ENCODE measurements at places on chromosomes 12 and 14.
A peak's percentile ranks its signal among the peaks of the same experiment; 100 is the strongest.

GRCh38 chr12:52149182-52149641 lies 42.6 kb downstream of the KRT80 start:
- DNase-seq: no peak

DNA sequence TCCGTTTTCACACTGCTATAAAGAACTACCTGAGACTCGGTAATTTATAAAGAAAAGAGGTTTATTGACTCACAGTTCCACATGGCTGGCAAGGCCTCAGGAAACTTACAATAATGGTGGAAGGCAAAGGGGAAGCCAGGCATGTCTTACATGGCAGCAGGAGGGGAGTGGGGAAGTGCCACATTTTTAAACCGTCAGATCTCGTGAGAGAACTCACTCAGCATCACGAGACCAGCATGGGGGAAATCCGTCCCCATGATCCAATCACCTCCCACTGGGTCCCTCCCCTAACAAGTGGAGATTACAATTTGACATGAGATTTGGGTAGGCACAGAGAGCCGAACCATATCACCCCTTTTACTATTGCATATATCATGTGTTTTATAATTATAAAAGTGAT lies 2.0 kb upstream of the PIGH start:
- DNase-seq: no peak

GRCh38 chr14:94638961-94639817 lies 27.0 kb downstream of the SERPINA3 start:
- DNase-seq: no peak

- peak; percentile 23 for DNase-seq
Observed at GRCh38 chr12:91926848-91927247, 218.8 kb downstream of the BTG1 start.

DNA sequence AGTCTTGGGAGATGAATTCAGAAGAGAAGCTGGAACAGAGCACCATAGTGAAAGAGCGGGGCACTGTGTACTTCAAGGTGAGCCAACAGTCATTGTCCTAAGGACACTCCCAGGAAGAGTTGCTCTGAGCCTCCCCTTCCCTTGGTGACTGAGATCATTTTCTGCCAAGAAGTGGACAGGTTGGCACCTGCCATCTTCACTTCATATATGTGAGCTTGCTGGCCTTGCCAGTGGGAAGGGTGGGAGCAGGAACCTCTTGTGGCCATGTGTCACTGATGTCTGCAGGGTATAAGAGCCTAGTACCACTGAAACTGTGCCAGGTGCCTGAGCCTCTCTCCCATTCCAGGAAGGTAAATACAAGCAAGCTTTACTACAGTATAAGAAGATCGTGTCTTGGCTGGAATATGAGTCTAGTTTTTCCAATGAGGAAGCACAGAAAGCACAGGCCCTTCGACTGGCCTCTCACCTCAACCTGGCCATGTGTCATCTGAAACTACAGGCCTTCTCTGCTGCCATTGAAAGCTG lies 5.3 kb downstream of the FKBP4 start:
- no peak for DNase-seq

DNA sequence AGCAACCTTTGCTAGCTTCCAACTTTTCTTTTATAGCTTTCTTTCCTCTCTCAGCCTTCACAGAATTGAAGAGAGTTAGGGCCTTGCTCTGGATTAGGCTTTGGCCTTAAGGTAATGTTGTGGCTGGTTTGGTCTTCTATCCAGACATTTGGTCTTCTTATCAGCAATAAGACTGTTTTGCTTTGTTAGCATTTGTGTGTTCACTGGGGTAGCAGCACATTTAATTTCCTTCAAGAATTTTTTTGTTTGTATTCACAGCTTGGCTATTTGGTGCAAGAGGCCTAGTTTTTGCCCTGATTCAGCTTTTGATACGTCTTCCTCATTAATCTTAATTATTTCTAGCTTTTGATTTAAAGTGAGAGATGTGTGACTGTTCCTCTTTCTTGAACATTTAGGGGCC lies 130.8 kb downstream of the RAD51B start:
- DNase-seq: no peak

DNA sequence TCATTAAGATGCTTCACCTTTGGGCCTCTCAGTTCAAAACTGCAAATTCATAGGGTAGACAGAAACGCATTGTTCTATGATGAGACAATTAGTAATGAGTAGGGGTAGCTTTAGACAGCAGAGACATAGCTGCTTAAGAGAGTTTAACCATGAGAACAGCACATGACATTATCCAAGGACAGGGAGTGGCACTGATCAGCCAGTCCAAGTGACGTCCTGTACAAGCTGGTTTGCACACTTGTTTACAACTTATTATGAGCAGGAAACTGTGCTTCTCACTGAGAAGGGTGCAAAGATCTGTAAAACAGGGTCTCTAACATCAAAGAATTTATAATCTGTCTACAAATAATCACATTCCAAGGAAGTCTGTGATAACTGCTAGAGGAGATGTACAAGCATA lies 11.2 kb upstream of the SRSF5 start:
- DNase-seq: peak; percentile 70

DNA sequence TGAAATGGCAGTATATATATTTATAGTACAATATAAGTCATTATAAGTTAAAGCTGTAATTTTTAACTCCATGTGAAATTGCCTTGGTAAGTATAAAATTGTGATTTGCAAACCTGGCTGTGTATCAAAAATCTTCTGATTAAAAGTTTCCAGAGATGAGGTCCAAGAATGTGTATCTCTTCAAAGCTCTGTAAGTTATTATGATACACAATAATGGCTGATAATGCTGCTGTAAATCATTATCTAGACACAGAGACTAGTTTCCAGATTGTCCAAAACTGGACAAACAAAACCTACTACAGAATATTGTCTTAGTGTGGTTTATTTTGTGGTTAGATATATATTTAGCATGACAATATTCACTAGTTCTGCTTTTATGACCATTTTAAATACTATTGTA lies 514.8 kb downstream of the SLC6A15 start:
- DNase-seq: no peak

GRCh38 chr12:127411981-127412380 lies 855.0 kb upstream of the TMEM132C start:
- peak; percentile 64 for DNase-seq

GRCh38 chr14:100317912-100318808 lies 5.0 kb upstream of the SLC25A47 start:
- peak; percentile 58 for DNase-seq

DNA sequence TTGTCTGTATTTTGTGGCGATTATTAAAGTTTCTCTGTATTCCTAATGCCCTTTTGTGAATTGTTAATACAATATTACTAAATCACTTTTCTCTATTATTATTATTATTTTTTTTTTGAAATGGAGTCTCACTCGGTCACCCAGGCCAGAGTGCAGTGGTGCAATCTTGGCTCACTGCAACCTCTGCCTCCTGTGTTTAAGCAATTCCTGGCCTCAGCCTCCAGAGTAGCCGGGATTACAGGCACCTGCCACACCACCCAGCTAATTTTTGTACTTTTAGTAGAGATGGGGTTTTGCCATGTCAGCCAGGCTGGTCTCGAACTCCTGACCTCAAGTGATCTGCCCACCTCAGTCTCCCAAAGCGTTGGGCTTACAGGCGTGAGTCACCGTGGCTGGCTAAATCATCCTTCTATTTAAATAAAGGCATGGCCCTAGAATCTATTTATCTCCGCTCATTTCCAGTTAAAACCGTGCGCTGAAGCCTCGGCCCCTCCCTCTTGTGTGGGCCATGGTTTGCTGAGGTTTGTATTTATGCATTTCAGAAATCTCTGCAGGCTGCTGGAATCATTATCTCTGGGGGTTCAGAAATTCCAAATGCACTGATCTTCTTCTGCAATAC lies 1136.4 kb upstream of the TMEM132C start:
- DNase-seq: no peak

GRCh38 chr12:104010606-104011169 lies 39.3 kb downstream of the GLT8D2 start:
- no peak for DNase-seq

- DNase-seq: no peak
Observed at GRCh38 chr14:61644834-61645233, 50.5 kb upstream of the HIF1A start.

DNA sequence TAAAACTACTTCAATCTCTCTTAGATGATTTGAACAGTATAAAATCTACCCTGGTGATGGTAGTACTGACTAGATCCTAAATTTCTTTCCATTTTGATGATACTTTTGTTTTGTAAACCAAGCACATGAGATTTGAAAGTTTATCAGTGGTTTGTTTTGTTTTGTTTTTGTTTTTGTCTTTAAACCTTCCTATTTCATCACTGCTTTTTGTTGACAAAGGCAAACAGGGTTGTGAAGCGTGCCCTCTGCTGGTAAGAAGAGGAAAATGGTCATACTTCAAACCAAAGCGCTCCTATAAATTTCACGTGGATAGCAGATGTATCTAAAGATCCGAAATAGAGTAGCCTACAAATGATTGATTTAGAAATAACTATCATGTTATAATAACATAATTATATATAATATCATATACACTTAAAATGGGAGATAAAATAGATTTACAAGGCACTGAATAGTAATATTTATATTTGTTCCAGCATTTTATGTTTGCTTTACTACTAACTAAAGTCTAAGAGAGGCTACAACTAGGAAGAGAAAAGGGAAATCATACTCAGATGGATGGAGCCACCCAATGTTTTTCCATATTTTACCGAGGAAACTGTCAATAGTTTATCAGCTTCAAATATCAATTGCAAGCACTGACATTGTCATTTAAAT lies 254.0 kb upstream of the USP15 start:
- DNase-seq: peak; percentile 68

- peak; percentile 82 for DNase-seq
Observed at GRCh38 chr12:64687816-64688215, 71.4 kb downstream of the GNS start.

DNA sequence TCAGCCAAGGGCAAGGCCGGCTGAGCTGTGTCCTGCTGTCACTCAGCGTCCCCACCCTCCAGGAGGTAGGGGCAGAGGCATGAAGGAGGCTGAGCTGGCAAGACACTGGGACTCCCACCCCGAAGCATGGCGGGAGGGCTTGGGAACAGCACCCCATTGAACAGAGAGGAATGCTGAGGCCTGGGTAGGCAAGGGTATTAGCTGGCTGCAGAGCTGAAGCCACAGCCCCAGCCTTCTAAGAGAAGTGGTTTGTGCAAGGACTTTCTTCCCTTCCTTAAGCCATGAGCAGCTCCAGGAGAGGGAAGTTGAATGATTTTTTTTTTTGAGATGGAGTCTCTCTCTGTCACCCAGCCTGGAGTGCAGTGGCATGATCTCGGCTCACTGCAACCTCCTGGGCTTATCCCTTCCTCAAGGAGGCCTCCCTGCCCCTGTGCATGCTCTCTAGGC lies 6.6 kb upstream of the CFAP73 start:
- DNase-seq: no peak

DNA sequence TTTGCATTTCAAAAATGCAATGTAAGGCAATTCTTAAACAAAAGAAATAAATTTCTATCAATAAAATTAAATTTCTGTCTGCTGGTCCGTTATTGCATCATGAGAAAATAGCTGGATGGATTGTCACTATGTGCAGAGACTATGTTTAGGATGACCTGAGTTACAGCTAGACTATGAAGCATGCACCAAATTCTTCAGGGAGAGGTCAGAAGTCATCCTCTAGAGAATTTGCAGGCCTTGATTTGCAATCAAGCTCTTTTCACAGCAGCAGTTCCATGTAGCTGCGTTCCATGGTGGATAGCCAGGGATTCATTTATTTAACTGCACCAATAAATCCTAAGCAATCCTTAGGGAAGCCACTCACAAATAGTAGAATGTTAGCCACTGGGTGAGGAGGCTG lies 253.7 kb downstream of the MSRB3 start:
- no peak for DNase-seq

DNA sequence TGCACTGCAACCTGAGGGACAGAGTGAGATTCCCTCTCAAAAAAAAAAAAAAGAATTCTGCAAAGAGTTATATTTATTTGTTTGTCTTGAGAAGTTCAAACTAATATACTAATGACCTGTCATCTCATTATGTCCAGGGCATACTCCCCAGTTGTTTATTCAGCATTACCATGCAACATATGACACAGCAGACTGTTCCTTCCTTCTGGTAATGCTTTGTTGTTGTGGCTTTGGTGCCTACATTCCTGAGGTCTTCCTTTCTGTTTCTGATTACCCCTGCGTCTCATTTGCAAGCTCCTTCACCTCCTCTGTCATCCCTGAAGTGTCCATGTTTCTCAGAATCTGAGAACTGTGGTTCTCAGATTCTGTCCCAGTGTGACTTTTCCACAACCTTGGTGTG lies 55.3 kb downstream of the DERA start:
- DNase-seq: no peak

GRCh38 chr12:3185260-3185870 lies 108.2 kb downstream of the TSPAN9 start:
- no peak for DNase-seq

DNA sequence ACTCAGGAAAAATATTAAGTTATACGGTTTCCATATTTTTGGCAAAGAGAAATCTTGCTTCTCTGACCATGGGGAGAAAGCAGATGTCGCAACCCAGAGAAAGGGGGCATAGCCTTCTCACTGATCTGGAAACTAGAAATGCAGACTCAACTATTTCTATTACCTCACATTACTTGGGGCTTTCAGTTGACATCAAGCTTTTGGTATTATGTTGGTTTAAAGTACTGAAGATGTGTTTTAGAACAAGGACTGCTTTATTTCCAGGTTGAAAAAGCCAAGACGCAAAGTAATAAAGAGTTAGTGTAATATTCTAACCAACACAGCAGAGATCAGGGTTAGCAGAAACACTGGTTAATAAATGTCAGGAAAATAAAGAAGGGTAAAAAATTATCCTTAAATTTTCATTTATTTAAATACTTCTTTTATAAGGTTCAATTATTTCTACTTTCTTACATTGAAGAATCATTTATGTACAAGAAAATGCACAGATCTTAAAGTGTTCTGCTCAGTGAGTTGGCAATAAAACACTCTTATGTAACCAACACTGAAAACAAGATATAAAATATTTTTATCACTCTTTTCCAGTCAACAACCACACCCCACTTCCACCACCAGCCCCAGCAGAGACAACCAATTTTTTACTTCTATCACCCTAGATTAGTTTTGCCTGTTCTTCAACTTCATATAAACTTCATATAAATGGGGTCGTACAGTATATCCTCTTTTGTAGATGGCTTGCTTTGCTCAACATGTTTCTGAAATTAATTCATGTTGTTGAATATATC lies 26.0 kb downstream of the DCP1B start:
- peak; percentile 42 for DNase-seq

GRCh38 chr12:113997365-113997764 lies 31.2 kb upstream of the RBM19 start:
- DNase-seq: no peak

DNA sequence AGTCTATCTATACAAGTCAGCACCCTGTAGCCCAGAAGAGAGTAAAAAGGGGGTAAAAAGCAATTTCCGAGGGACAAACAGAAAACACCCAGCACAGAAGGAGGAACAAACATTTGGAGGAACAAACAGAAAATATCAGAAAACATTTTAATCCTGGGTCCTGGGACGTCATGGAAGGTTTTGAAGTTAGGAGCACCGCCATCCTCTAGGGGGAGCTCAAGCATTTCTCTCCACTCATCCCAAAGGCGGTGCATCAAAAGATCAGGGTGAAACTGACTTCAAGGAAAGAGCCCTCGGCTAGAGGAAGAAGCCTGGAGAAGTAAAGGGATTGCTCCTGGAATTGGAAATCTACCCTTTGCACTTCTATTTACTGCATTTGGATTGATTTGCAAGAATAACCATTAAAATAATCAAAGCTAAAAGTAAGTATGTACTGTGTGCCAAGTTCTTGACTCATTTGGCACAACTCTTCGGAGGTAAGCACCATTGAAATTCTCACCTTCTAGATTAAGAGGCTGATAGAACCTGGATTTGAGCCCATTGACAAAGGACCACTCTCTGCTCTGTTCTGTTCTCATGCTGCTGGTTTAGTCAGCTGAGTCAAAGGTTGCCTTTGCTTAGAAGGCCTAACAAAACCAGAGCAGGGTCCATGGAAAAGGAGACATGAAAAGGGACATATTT lies 17.2 kb upstream of the POC1B start:
- peak; percentile 87 for DNase-seq

GRCh38 chr12:54413284-54414190 lies 5.5 kb downstream of the ITGA5 start:
- DNase-seq: no peak
